ENCODE measurements at places on chromosomes 7 and 10.

GRCh38 chr10:63286340-63286739 lies 153.2 kb downstream of the NRBF2 start:
- no peak for DNase-seq

DNA sequence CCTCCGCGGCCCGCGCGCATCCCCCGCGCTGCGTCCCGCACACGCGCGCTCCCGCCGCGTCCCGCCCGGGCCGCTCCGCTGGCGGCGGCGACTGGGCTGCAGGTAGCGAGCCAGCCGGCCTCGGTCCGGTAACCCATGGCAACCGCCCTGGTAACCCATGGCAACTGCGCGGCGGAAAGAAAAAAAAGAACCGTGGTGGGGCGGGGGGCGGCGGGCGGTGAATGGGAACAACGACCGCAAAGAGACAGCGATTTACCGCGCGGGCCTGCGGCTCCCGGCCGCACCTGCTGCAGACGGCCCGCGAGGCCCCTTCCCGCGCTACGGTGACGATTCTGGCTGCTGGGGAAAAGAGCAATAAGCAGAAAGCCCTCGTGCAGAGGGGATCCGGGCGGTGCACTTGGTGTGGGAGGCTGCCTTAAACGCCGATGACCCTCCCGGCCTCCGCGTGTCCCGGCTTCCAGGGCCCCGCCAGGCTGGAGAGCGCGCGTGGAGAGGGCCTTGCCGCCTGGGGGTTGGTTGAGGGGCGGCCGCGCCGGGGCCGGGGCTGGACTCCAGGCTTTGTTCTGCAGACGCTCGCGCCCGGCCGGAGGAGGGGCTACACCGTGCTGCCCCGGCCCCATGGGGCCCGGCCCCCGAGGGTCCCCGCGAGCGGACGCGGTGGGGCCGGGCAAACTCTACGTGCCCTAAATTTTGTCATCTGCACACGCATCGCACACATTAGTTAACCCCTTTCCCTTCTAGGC lies 84.7 kb downstream of the SNX10 start:
- DNase-seq: peak; percentile 81

DNA sequence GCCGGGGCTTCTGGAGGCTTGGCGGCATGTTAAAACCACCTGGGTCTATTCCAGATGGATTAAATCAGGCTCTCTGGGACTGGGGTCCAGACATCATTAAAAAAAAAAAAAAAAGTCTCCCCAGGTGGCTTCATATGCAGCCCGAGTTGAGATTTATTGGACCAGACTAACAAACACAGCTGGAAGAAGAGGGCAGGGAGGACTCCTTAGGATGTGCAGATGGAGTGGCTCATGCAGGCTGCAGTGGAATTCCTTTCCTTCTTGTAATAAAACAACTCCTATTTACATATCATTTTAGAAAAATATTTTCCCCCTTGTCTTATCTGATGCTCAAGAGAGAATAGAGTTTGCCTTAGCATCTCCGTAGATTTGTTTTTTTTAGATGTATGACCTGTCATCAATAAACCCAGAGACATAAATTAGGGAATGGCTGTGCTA lies 238.1 kb downstream of the CAMK1D start:
- DNase-seq: no peak

- DNase-seq: no peak
These were observed 100.4 kb upstream of the ARHGAP21 start for GRCh38 chr10:24824124-24824523.

- peak; percentile 50 for DNase-seq
These were observed 386 bp downstream of the ABHD11 start for GRCh38 chr7:73738220-73738611.

DNA sequence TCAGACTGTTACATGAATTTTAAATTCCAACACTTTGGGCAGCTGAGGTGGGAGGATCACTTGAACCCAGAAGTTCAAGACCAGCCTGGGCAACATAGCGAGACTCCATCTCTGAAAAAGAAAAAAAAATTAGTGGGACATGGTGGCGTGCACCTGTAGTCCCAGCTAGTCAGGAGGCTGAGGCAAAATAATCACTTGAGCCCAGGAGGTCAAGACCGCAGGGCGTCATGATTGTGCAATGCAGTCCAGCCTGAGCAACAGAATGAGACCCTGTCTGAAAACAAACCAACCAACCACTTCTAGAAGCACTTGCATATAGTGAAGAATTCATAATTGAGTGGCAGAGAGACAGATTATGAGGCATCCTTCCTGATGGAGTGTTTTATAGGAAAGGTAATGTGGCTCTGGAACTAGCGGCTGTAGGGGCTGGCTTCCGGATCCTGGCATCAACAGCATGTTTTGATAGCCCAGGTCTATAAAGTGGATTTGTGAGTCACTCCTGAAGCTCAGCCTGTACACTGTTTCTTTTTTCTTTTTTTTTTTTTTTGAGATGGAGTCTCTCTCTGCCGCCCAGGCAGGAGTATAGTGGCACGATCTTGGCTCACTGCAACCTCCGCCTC lies 40.3 kb upstream of the RSBN1L start:
- no peak for DNase-seq

GRCh38 chr7:41033500-41033899 lies 669.4 kb downstream of the INHBA start:
- DNase-seq: no peak

GRCh38 chr10:2303169-2303568 lies 565.8 kb upstream of the ADARB2 start:
- no peak for DNase-seq

DNA sequence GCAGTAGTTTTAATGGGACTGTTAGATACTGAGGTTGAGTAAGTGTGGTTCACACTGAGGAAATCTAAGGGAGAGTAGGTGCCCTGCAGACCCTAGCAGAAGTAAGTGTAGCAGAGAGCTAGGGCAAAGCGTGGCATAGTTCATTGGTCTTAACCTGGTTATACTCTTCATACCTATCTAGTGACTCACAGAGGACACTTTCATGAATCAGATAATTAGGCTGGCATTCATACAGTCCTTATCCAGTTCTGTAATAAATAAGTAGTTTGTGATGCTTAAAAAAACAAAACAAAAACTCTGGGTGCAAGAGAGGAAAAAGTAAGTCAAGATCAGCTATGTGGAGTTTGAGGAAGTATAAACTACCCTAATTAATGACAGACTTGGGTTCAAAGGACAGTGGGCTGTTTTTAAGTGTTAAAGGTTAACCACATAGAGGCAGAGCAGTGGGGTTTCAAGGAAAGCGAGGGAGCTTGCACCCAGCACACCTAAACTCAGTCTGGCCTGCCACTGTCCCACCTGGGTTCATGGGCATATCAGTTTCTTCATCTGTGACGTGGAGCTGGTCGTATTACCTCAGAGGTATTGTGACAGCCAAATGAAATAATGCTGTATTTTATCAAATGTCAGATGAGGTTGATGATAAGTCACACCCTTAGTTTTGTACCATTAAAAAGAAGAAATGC lies 27.1 kb downstream of the LMTK2 start:
- no peak for DNase-seq

DNA sequence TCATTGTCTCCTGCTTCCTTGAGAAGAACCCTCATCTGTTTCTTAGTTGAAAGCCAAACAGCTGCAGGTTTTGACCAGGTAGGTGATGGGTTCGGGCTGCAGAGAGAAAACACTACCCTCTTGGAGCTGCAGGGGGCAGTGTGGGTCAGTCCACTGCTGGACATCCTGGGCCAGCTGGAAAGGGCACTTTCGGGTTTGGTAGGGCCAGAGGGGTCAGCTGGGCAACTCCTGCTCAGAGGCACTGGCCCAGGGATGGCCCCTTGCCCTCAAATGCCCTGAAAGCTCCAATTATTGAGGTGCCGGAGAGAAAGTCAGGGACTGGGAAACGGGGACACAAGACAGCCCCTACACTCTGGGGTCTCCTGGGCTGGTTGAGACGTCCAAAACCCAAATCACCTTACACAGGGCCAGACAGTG lies 90.7 kb downstream of the MKI67 start:
- no peak for DNase-seq

- DNase-seq: no peak
These were observed 229.2 kb downstream of the TCF7L2 start for GRCh38 chr10:113179265-113179664.

- no peak for DNase-seq
These were observed 10.3 kb downstream of the SLC13A4 start for GRCh38 chr7:135717693-135718092.

DNA sequence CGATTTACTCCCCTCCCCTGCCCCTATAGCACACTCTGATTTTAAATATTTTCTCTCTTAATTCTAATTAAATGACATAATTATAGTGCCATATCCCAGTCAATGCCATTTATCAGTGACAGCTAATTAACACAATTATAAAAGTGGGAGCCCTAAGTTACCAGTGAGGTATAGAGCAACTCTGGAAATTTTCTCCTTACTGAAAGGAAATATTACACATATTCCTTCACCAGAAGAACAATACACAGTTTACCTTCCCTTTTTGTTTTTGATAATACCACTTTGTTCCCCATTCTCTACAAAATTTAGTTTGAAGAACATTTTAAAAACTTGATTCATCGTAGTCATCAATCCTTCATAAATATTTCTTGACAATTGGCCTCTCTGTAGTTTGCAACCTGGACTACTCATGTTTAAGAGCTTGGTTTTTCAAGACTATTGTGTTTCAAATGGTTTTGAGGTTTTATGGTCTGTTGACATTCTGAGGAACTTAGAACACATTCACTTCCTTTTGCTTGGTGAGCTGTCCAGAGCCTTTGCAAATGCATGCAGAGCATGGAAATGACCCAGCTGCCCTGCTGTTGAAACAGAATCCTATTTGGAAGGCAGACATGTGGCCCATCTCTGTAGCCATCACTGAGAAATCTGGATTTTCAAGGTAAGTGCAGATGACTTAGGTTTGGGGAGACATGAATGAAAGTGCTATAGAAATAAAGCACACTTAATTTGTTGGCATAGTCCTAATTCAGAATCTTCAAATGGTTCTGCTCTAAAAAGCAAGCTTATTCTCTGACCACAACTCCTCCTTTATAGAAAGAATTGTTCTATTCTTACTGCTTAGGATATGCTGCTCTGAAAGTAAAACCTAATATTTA lies at the start of gene GPR141:
Gene GPR141 (plus strand): TSS at position 521 of the 875 bp plus-strand sequence. CDS start 56,628 bp downstream, outside the sequence.
- DNase-seq: no peak

DNA sequence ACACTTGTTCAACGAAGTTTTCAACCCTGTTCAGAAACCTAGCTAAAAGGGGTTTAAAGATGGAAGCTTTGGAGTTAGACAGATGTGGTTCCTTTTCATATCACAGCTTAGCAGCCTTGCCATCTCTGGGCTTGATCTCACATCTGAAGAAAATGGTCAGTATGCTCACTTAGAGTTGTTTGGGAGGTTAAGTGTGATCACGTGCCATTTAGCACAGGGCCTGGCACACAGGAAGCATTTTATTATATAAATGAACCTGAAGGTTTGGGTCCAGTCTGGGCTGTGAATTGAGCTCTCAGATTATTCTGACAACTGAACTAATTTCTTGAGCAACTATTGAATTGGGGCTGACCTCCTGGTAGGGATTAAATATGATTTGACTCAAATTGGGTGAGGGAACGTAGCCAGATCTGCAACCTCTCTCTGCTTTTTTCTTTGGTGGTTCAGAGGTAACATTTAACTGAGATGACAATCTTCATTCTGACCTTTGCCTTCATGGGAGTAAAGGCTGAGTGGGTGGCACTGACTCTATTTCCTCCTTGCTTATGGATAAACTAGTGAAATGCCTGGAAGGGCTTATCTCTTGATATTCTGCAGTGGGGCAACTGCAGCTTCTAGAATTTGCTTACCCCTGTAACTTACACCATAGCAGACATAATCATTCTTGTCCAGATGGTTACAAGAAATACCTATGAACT lies 10.2 kb upstream of the HKDC1 start:
- DNase-seq: no peak

DNA sequence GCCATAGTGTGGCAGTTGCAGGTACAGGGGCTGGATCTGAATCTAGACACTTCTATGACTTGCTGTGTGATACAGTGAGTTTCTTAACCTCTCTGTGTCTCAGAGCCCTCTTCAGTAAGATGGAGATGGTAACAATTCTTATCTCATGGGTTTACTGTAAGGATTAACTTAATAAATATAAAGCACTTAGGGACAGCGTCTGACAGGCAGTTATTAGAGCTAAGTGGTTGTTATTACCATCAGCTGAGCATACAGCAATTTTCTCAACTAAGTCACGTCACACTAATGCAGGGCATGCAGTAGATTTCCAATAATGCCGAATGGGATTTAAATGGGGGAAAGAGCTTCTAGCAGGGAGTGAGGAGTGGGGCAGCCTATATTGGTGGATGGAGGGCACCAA lies 162.6 kb downstream of the SH2D4B start:
- DNase-seq: no peak

DNA sequence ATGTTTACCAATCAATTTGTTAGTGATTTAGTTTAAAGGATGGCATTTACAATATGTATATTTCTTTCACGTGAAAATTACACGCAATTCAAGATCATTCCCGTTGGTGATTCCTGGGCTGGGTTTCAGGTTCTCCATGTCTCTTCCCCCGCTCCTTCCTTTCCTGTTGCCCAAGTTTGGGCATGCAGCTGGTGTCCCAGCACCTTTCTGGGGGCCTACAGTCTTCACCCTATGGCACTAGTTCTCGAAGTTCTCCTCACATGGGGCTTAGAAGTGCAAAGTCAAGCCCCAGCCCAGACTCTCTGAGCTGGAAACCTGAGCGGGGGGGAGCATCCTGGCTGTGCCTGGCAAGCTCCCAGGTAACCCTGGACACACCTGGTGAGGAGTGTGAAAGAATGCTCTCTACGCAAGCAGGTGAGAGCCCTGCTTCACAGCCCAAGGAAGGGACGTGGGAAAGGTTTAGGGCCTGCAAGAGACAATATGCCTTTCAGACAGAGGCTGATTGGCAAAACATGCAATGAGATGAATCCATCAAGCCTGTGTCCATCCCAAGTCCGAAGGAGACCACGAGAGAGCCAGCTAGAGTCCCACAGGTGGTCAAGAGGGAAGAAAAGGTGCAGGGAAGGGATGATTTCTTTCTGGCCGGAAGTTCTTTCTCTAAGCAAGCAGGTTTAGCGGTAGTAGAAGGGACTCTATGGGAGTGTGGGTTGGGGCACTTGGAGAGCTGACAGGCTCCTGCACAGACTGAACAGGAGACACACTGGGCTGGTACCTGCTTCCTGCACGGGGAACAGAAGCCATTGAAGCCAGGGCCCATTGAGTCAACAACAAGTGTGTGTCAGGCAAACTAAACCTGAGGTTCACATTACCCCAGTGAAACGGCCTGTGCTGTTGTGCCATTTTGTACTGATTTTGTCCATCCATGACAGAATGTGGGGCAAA lies 131.1 kb downstream of the ADARB2 start:
- DNase-seq: no peak

- no peak for DNase-seq
These were observed 25.2 kb upstream of the PLXDC2 start for GRCh38 chr10:19791032-19791431.

- no peak for DNase-seq
These were observed 226.4 kb upstream of the KLF14 start for GRCh38 chr7:130960208-130960988.

GRCh38 chr10:56231436-56231835 lies 129.6 kb downstream of the ZWINT start:
- no peak for DNase-seq

DNA sequence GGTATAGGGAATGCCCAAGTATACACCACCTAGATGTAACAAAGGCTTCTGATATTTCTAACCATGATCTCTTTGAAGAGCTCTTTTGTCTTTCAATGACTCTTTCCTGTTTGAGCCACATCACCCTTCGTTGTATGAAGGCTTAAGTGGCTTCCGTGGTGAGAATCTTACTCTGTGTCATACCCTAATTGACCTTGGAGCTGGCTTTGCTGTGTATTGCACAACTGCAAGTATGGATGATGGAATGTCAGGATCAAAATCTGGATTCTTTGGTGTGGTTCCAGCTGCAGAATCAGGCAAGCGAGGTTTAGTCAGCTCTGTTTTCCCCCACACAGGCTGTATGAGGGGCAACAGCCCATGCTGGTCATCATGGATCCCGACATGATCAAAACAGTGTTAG lies 16.0 kb downstream of the CYP3A43 start:
- no peak for DNase-seq

GRCh38 chr10:6601246-6601805 lies 21.2 kb upstream of the PRKCQ start:
- DNase-seq: no peak

Measured in C1 segment of cervical spinal cord (tissue), 14 donors.